ENCODE measurements at places on chromosomes 7 and 10. TPM values are rescaled to one million over a fixed set of nuclear protein-coding genes. Genes with fewer than 3 reads are reported as not detected.

GRCh38 chr7:73992101-73992562, 35.8 kb upstream of the ELN start:
- no peak for DNase-seq

DNA sequence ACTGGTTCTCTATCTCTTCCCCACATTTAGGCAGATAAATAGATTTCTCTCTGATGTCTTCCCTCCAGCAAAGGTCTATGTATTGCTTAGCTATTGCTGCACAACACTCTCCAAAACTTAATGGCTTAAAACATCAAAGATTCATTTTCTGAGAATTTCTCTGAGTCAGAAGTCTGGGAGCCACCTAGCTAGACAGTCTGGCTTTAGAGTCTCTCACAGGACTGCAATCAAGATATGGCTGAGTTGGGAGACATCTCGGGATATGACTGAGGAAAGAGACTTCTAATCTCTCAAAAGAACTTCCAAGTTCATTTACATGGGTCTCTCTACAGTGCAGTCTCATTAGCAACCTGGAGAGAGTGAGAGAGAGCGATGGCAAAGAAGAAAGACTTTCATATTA, 553.6 kb upstream of the GHITM start:
- no peak for DNase-seq

DNA sequence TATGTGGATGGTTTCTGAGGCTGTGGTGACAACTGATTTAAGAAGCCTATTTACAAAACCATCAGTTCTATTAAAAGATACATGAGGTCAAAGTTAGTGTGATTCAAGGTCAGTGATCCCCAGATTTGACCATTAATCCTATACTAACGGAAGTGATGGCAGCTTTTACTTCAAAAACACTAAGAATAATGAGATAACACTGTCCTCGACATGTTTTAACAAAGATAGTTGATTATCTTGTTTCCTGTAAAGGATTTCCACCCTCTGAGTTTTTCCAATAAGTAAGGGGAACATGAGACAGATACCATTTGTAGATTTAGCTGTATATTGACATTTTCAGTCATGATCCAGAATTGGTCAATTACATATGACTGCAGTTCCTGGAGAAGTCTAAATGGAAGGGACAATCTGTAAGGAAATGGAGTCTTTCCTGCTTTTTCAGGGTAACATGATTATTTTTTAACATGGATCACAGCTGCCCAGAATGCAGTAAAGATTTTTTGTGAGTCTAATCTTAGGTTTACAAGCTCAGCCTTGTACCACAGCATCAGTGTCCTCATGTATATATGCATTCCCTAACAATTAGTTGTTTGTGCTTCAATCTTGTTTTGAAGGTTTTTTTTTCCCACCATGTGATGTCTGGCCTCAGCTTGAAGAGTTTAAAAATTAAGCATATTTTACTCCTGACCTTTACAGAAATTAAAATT, 188.0 kb downstream of the PPP1R9A start:
- DNase-seq = no peak

DNA sequence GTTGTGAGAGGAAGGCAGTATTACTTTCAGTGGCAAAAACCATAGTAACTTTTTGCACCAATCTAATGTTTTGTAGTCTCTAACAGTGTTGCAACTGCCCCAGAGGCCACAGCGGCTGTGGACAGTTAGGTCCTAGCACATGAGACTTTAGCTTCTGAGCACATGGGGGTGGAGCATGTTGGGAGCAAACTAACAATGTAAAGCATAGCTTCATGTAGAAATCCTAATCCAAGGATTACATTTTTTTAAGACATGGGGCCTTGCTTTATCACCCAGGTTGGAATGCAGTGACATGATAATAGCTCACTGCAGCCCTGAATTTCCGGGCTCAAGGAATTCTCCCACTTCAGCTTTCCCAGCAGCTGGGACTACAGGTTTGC, 49.0 kb downstream of the LAMB1 start:
- no peak for DNase-seq

GRCh38 chr7:95845007-95845406, 72.7 kb downstream of the DYNC1I1 start:
- DNase-seq = no peak

GRCh38 chr7:155872678-155873369, 60.6 kb upstream of the SHH start:
- DNase-seq = no peak

- DNase-seq = no peak
Measured at GRCh38 chr10:378930-379704, 243.9 kb downstream of the ZMYND11 start.

DNA sequence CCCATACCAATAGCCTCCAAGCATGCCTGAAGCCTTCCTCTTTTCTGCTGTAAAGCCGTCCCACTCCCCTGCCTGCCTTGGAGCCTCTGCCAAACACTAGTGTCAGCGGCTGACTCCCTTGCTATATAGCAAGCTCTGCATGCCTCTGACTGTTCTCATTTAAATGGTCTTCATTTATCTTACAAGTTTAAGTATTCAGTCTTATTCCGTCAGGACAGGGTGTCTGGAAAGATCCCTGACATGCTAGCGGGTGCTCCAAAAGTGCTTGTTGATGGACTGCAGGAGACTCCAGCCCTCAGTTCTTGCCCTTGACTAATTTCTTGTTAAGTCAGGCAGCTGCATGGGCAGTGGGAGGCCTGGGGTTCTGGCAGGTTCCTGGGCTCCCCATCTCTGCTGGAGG, 298.7 kb downstream of the GFRA1 start:
- no peak for DNase-seq

GRCh38 chr10:131891196-131891928, 9.4 kb upstream of the PPP2R2D start:
- no peak for DNase-seq

DNA sequence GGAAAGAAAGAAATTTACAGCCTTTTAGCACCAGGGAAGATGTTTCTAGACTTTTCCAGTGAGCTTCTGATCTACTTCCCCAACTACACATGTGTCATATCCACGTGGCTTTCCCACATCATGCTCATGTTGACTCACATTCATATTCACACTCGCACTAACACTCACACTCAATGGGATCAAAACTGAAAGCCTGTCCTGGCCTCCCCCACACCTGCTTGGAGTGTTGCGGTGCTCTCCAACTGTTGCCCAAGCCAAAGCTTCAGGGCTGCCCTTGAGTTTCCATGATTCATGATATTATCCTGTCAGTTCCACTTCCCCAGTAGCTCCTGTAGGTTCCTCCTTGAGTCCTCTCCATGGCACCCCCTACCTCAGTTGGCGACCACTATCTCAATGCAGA, 444.4 kb downstream of the GATA3 start:
- DNase-seq = no peak

DNA sequence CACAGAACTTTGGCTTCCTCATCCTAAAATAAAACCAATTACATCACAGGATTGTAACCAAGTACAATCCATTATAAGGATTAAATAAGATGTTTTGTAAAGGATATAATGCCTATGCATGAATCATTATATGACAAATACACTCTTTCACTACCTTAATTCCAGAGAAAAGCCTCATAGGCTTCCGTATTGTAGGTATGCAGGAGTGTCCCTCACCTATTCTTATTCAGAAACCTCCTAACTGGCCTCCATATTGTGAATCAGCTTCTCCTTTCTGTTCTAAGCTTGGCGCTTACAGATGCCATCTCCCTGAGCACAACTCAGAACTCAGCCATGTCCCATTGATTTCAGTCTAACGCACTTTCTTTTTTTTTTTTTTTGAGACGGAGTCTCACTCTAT, 69.6 kb upstream of the CAPZA2 start:
- no peak for DNase-seq

DNA sequence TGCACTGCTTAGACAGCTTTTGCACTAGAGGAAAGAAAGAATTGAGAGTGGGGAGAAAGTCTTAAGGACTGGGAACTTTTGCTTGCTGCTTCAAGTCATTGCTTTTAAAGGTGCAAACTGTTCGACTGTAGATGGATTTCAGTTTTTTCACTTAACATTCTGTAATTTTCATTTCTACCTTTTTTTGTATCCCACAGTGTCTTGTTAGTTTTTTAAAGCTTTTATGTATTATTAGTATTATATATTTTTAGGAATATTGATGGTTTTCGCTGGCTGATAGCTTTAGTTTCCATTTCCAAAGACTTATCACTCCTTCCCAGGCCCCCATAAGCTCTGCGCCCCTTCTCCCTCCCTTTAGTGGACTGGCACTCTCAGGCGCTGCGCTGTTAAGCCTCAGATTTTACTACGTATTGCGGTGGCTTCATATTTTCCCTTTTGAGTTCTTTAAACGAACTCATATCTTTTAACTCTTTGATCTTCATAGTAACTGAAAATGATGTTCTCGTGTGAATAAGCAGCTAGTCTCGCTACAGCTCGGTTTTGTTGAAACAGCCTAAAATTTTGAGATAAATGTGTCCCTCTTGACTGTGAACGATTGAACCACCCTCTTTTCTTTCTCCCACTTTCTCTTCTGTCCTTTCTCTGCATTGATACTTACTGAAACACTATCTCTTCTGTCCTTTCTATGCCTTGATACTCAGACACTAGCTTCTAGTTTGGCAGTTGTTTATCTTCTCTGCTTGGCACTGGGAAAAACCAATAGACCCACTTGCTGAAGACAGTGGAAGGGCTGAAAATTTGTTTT, 2.5 kb upstream of the ETV1 start:
- no peak for DNase-seq

- DNase-seq = no peak
Measured at GRCh38 chr7:157017603-157018327, 7.3 kb upstream of the MNX1 start.

DNA sequence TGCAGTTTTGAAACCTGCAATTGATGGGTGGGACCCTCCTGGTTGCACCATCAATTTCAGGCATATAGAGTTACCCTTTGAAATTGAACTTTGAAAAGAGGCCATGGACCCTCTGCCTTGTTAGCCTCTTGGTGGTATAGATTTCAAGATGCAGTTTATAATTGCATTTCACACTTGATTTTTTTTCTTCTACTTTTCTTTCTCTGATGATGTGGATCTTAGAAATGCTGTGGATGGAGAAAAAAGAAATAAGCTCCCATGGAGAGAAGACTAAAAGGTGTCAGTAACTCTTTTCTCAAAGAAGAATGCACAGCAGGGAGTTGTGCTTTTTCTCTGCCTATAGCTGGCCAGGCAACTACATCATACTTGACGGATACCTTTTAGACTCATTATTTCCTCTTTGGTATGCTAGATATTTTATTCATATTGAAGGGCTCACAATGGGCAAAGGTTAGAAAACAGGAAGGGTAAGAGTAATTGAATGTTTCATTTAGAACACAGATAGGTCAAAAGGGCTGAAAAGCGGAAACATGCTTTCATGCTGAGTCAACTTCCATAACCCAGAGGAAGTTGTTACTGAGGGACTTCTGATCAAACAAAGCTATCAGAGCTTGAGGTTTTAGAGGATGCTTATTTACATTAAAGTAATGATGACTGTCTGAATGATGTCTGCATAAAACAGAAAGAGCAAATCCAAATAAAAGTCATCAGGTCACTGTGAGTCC, 773.2 kb upstream of the LRRN3 start:
- DNase-seq = no peak

DNA sequence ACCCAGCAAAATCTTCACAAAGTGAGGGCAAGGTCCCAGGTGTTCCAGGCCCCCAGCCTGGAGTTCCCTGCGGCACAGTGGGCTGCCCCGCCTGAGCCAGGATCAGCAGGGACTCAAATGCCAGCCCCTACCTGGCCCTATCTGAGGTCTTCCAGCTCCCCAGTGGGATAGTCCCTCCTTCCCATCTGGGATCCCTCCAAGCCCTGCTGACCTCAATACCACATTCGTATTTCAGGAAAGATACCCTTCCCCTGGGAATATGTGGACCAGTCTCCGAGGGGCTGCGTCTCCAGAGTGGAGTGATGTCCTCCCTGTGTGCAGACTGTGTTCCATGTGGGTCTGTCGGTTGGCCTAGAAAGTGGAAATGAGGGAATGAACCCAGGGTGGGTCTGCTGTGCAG, 40.9 kb downstream of the ELFN1 start:
- DNase-seq = no peak

DNA sequence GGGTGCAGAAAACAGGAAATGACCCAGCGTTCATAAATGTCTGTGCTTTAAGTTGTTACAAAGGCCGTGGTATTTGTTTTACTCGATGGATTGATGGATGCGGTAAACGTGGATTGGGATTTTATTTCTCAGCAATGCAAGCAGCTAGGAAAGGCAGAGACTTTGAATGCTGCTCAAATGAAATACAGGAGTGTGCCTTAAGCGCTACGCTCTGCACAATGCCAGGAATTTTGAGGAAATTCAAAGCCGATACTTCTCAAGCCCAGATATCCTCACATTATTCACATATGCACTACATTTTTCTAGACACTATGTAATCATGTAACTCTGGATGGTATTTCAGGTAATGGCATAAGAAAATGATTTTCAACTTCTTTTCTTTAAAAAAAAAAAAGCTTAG, 514.3 kb upstream of the ADARB2 start:
- DNase-seq = no peak

- no peak for DNase-seq
Measured at GRCh38 chr7:1691601-1692514, 21.8 kb downstream of the ELFN1 start.

- DNase-seq = no peak
Measured at GRCh38 chr7:43631559-43631958, 48.7 kb downstream of the STK17A start.

The ZNF3 gene
- 42.7 TPM for total RNA-seq

The EGR2 gene
- 1.1 TPM for total RNA-seq

The NPSR1 gene
- not detected for total RNA-seq

The MYH16 gene
- not detected for total RNA-seq
